AG08395 (cell line): ENCODE measurements at places on chromosomes 6 and 20.

DNA sequence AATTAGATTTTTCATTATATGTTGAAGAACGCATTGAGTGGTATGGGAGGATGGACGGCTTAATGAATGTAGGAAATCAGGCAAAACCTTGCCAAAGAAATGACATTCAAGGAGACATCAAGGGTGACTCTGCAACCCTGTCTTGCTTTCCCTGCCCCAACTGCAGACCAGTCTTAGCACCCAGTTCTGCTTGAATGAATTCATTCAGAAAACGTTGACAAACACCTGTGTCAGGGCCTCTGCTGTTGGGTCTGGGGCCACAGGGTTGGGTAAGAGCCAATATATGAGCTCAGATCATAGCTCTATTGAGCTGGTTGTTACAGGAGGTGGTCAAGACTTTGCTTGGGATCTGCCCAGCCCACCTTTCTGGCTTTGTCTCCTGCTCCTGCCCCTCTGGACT, 7.7 kb upstream of the ASXL1 start:
- DNase-seq: no peak

- peak; percentile 55 for DNase-seq
Observed at GRCh38 chr6:75893058-75893775, 144.2 kb downstream of the MYO6 start.

GRCh38 chr6:16291739-16292138, 53.4 kb downstream of the GMPR start:
- no peak for DNase-seq

DNA sequence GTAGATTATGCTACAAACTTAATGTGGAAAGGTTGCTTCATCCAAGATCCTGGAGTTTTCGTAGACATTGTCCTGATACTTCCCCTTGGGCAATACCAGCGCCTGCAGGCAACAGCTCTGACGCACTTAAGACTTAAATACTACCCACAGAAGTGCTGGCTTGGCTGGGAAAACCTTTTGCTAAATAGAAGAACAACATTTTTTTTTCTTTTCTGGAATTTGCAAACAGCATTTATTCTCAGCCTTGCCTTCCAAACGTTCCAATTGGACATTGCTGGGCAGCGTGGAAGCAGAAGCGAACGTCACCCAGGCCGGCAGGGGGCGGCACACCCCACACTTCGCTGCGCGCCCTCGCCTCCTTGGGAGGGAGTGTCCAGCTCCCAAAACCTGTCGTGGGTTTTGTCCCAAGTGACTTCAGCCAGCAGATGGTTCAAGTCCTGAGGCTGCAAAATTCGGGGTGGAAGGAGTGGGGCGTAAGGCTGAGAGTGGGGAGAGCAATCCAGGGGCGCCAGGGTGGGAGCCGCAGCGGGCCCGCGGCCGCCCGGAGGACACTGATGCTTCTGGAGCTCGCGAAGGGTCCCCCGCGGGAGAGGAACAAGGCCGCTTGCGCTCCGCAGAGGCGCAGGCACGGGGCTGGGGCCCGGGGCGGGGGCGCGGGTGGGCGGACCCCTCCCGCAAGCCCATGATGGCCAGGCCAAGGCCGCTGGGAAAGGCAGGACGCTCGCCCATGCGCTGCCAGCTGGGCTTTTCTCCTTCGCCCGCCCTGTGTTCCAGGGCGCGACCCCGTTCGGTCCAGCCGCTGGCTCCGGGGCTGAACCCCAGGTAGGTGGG, 60.8 kb upstream of the MAP3K4 start:
- DNase-seq: peak; percentile 90

GRCh38 chr20:64029293-64030117, 6.5 kb upstream of the C20orf204 start:
- DNase-seq: no peak

- DNase-seq: no peak
Observed at GRCh38 chr6:109182578-109182977, 87.3 kb downstream of the CEP57L1 start.

- DNase-seq: no peak
Observed at GRCh38 chr6:73943411-73943810, 247.4 kb downstream of the CD109 start.

DNA sequence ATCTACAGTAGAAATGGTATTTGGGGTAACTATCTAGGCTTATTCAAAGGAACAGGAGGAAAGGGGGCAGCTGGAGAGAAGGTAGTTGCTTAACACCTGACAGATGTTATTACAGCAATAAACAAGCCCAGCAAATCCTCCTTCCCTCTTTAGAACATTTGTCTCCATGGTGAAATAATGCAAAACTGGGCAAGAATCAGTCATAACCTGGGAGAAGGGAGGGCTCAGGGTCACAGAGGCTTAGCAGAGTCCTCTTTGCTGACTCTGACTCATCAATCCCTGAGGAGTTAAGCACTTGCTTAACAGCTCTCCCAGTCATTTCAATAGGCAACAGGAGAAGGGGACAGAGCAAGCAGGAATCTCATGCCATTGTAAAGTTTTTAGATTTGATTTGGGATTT, 230.3 kb downstream of the IBTK start:
- peak; percentile 85 for DNase-seq

DNA sequence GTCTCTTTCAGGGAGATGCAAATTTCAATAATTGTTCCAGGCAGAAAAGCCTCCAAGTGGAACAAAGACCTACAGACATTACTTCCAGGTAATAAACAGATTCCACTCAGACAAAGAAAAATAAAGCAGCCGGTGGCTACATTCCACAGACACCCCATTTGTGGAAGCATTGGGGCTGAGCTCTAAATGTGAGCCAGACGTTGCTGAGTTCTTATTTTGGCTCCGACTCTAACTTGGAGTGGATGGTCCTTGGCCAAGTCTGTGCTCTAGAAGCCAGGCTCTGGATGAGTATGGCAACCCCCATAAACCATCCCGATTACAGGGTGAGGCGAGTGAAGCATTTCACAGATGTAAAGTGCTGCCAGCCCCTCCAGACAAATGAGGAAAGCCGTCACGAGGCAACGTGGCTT, 6.6 kb downstream of the TRAM2 start:
- DNase-seq: peak; percentile 84

GRCh38 chr20:46375771-46376170, 30.6 kb downstream of the ELMO2 start:
- DNase-seq: no peak

DNA sequence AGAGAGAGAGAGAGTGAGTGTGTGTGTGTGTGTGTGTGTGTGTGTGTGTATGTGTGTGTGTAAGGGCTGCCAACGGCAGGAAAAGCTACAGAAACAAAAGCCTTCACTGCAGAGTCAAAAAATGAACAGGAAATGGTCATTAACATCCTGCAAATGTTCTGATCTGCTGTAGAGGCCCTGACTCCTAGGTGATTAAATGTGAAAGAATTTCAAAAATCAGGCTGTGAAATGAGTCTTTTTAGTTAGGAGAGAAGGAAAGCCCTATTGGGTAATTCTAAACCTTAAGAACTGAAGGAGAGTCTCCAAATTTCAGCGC, 166.5 kb upstream of the MYLIP start:
- DNase-seq: peak; percentile 89

DNA sequence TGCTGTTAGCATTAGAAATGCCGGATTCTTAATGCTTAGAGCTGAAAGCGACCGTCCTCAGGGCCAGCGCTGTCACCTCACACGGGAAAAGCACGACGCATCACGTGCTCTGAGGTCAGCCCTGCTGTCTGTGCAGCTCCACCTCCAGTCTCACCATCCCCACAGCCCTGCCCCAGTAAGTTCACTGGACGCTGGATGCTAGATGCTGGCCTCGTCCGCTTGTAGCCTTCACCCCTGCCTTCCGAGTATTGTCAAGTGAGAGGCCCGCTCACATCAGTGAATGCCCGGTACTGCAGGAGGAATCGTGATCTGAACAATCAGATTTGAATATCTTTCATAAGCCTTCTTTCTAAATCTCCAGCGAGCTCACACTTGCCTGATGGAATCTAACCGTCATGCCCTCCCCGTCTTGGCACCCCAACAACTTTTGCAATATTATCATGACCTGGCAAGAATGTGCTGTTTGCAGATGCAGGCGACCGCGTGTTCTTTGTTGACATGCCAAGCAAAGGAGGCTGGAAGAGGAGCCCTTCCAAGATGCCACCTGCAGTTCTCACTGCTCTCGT, 64.9 kb downstream of the DLL1 start:
- no peak for DNase-seq

DNA sequence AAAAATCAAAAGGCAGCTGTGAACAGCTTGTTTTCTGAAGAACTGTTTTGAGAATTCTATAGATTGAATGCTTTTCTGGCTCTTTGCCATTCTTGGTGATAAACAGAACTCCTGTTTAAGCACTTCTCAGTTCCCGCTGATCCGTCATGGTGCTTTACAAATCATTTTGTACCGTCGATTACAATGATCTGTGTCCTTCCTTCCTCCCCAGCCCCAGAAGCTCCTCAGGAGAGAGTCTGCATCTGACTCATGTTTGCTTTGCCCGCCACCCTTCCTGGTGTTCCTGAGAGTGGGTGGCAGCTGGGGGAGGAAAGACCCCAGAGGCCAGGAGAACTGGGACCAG, 538.6 kb upstream of the MARCKS start:
- no peak for DNase-seq

DNA sequence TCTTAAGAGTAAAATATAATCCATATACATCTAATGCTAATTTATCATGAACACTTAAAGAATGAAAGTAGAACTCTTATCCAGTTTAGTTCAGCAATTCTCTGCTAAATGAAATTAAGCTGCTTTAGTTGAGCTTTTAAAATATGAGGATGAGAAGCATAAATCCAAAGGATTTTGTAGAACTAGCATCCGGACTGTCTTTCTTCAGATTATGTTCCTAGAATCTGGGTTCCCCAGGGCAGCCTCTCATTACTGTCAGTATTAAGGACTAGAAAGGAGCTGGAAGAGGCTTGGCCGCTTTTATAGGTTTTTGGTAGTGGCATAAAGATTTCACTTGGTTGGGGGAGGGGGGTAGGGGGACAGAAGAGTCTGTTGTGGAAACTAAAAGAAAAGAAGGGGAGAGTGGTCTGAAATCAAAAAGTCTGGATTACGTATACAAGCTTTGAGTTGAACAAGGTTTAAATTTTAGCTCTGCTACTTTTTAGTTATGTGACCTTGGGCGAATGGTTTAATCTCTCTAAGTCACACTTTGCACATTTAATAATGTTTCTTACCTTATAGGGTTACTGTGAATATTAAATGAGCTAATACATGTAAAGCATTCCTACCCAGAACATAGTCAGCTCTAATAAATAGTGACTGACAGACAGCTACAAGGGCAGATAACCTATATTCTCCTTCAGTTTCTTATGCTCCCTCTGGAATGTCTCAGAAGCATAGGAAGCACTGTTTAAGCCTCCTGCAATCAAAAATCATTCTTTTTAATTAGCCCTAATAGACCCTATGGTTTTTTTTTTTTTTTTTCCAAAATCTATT, 3.7 kb downstream of the SGK1 start:
- DNase-seq: no peak

DNA sequence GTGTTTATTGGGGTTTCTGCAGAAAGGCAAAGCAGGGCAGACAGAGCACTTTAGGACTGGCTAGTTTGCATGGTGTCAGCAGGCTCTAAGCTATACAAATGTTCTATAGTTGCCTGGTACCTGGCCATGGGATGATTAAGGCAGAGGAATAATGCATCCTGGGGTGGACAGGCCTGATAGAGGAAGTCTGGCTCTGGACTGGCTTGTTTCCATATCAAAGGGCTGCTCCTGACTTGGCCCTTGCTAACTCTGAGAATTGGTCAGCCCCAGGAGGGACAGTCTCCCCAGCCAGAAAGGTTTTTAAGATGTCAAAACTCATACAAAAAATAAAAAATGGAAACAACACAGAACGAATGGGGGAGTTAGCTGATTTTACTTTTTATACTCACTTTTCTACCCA, 136.9 kb downstream of the TBC1D7 start:
- no peak for DNase-seq

DNA sequence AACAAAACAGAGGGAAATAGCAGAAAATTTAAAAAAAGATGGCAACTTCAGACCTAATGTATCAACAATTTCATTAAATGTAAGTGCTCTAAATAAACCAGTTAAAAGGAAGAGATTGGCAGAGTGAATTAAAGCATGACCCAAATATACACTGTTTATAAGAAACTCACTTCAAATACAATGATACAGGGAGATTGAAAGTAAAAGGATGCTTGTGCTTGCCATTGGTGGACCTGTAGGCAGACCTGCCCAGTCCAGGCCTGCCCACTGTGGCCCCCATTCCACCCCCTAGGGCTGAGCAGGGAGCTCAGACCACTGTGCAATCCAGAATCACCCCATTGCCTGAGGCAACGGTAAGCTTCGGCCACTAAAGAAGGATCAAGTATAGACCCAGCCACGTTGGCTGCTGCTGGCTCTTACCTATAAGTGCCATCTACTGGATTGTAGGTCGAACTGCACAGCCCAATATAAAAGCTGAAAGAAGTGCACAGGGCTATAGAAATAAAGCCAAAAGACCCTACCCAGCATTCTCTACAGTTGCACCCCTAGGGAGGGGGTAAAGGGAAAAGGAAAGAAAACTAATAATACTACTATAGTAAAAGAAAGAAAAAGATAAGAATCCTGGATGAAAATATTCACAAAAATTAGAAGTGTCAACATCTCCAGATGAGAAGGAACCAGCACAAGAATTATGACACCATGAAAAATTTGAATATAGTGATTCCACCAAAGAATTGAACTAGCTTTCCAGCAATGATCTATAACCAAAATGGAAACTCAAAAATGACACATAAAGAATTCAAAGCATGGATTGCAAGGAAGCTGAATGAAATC, 36.1 kb downstream of the PSMB1 start:
- peak; percentile 65 for DNase-seq
